Activated T-helper 1 cell treated with anti-CD3 and anti-CD28 coated beads, Interleukin-12 subunit alpha, Interleukin-12 subunit beta, Interleukin-2, Interleukin-4 antibody, amounts not matched to agents 30 ng/mL and 10 ng/mL and 1 ng/mL, durations not matched to agents 14 hours and 24 hours and 36 hours (primary cell): ENCODE measurements at places on chromosomes 3 and 15. TPM values are rescaled to one million over a fixed set of nuclear protein-coding genes. Genes with fewer than 3 reads are reported as not detected.

DNA sequence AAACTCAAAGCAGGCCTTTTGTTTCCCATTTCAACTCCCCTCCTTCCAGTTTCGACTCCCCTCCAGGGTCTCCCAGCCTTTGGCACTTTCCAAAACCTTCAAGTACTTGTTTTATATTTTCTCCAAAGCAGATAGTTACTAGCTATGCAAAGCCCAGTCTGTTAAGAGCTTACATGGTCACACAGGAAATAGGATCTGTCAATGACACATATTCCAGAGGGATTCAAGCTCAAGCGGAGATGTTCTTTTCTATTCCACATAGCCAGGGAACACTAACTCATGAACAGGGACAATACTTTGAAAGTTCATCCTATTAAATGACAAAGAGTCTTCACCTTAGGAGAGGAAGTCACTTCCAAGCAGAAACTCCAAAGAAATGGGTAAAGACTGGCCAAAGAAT, 18.6 kb downstream of the SUCLG2 start:
- DNase-seq: no peak

DNA sequence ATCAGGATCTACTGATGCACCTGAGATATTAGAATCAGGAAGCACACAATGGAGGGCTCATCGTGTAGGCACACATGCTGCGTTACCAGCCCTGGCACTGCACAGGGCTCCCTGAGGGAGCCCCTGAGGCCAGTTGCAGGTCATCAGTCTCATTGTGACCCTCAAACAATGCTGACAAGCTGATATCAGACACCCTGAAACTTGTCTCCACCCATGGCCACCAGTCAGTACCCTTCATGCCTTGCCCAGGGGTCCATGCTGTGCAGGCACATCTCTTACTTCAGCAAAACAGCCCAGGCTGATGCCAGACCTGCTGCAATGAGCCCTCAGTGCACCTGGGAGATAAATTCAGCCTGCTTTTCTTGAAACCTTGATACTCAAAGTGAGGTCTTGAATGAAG, 59.5 kb upstream of the SLC6A11 start:
- no peak for DNase-seq

DNA sequence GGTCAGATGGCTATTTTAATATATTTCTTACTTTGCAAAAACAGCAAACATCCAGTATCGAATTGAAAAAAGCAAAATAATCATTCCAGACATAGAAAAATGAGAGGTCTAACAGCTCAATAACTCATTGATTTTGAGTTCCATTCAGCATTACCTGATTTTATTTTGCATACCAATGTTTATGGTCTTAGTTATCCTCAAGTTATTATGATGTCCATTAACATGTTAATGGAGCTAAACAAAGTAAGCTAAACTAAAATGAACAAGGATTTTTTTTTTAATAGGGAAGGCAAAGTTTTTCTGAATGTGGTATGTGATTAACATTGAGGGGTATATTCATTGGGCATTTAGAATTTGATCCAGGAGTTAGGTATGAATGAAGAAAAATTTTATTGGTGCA, 13.1 kb downstream of the MYH15 start:
- DNase-seq: no peak

DNA sequence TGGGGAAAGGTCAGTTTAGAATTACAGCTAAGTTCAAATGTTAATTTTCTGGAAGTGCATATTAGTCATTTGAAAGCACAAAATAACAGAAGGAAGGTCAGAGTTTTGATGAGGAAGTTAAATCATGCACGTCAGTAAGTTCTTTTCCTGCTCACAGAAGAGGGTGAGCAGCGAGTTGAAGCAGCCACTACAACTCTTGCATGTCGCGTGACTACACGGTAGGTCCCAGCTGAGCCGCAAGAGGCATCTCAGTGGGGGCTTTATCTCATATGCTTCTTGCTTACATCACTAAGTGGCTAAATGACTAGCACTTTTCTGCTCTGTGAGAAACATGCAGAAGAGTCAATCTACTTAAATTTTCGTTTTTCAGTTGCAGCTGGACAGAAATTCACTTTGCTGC, 21.3 kb upstream of the SEC62 start:
- no peak for DNase-seq

DNA sequence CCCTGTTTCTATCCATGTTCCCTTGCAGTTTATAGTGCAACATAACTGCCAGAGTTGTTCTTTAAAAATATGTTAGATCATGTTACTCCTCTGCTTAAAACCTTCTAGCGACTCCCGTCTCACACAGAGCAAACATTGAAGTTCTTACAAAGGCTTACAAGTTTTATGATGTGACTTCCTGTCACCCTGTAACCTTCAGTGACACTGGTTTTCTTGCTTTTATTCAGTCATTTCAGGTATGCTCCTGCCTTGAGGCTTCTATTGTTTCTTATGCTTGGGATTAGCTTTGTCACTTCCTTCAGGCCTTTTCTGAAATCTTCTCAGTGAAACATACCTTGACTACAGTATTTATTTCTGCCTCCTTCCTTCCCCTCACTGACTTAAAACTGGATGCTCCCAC, 252.1 kb downstream of the DOCK3 start:
- DNase-seq: no peak

GRCh38 chr15:82536409-82537350, 3.6 kb downstream of the RPS17 start:
- no peak for DNase-seq

DNA sequence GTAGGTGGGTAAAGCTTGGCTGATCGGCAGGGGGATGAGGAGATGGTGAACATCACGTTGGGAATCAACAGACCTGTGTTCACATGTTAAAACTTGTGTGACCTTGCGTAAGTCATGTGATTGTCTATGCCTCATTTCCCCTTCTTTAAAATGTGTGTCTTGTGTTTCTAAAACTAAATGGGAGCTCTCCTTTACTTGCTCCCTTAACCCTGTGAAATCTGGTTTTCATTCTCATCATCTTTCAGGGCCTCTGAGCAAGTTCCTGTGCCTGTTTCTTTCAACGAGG, 29.7 kb upstream of the IREB2 start:
- DNase-seq: no peak

- DNase-seq: no peak
Observed at GRCh38 chr15:61633951-61634350, 404.8 kb upstream of the RORA start.

GRCh38 chr3:177106184-177106583, 91.1 kb downstream of the TBL1XR1 start:
- no peak for DNase-seq

DNA sequence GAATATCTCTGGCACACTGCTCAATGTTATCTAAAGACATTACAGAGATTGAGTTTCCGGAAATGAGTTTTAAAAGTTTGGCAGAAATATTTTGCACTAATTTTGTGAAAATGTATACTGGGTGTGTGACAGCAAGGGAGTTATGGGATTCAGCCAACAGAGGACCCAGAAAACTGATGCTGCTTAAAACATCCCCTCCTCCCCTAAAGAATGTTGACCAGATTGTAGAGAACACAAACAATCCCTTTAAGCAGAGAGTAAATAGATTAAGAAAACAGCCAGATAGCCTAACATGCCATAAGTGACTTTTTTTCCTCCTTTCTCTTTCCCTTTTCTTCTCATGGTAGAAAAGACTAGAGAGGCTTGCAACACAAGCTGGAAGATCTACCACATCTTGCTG, 928.0 kb upstream of the ALCAM start:
- DNase-seq: no peak

GRCh38 chr3:150419076-150419868, 11.2 kb downstream of the TSC22D2 start:
- DNase-seq: no peak

DNA sequence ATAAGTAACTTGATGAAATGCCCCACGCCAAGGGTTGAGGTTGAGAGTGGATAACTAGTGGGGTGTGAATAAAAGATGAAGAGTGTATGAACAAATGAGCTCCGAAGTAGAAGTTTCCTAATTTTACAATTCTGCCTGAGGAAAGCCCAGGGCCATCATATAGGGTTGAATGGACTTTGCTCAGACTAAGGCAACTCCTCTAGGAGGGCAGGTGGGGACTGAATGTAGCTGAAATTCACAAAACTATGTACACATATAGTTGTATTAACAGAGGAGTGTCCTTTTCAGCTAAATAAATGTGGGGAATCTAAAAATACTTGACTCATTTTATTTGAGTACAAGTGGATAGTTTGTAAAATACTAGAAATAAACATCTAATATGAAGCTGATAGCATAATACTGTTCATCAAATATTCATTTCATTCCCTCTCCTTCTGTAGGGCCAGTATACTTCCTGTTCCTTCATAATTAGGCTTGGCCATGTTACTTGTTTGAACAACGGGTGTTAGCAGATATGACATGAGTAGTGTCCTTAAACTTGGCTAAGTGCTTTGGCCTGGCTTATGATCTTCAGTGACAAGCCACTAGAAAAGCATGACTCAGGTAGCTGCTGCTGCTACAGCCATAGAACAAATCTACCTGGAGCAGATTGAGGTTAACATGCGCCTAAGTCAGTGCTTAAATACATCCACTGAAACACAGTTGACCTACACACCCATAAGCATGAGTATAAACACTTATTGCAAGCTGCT, 26.5 kb downstream of the PLSCR1 start:
- DNase-seq: no peak

GRCh38 chr3:38684546-38684945, 35.1 kb upstream of the SCN5A start:
- no peak for DNase-seq

- DNase-seq: no peak
Observed at GRCh38 chr3:127375151-127375930, 87.5 kb upstream of the PRR20G start.

DNA sequence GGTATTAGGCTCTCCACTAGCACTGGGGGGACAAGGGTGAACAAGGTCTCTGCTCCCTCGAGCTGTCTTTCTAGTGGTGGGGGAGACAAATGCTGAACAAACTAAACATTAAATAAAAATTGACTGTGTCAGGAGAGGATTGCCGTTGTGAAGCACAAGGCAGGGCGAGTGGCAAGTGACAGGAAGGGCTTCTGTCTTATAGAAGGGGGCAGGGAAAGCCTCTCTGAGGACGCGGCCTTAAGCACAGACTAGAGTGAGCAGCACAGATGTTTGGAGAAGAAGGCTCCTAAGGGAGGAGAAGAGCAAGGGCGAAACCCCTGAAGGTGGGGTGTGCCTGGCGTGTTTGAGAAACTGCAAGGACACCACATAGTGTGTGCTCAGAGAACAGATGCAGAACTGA, 50.9 kb upstream of the ATP2B2 start:
- no peak for DNase-seq

- DNase-seq: no peak
Observed at GRCh38 chr3:123123716-123124616, 57.1 kb downstream of the PDIA5 start.

DNA sequence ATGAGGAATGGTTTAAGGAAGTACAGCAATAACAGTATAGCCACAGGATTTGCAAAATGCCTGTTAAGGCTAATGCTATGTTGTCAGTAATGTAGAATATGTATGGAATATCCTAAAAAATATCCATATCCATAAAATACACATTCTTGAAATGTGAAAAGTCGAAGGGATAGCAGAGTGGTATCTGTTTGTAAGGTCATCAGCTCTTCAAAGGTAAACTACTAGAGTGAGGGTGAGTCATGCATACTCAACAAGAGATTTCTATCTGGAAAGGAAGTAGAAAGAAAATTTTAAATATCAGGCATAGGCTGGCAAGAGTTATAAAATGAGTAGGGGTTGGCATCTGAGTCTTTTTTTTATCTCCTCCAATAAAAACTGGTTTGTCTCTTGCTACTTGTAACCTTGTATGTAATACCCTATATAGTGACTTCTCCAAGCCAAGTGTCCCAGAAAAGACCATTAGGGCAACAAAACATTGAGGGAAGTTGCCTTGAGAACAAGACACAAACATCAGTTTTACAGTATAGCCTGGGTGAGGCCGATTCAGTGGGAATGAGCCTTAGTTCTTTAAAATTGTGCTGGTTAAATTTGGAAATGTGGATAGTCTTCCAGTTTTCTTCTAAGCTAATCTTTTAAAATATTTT, 103.1 kb downstream of the SPATA16 start:
- DNase-seq: no peak

- no peak for DNase-seq
Observed at GRCh38 chr3:188900421-188900951, 271.3 kb upstream of the TPRG1 start.

DNA sequence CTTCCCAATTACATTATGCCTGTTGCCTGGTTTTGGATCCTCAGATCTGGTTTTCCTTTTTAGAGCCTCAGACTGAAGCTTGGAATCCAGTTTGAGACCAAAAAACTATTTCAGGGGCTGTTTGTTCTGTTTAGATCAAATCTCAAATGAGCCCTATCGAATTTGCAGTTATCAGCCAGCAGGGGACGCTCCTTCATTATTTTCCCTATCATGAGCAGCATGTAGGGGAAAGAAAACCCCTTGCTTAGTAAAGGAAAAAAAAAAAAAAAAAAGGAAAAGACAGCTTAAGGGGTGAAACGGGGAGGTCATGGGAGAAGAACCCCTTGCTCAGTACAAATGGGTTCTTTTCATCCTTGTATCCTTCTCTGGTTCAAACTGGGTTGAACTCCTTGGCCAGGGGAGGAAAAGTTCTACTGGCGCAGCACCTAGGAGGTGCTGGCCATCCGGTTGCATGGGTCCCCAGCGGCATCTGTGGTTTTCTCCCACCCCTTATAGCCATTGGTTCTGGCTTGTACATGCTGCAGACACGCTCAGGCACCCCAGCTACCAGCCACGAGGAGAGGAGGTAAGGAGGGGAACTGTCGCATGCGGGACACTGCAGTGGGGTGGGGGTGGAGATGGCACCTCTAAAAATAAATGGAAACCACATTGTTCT, 1375.1 kb upstream of the ALCAM start:
- DNase-seq: no peak

DNA sequence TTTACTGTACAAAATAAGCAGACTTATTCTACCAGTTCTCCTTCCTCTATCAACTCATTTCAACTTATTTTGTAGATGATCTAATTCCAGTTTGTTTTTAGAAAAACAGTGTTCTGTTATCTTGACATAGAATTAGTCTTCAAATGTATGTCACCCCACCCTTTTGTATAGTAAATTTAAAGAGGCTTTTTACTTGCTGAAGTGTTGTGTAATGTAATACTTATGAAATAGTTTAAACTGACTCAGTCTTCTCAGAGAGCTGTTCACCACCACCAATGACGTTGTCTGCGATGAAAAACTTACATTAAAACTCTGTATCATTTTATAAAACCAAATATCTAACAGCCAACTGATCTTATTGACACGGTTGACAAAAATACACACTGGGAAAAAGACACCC, 82.9 kb downstream of the RAP2B start:
- no peak for DNase-seq

- no peak for DNase-seq
Observed at GRCh38 chr3:135784557-135784956, 181.0 kb upstream of the PPP2R3A start.

DNA sequence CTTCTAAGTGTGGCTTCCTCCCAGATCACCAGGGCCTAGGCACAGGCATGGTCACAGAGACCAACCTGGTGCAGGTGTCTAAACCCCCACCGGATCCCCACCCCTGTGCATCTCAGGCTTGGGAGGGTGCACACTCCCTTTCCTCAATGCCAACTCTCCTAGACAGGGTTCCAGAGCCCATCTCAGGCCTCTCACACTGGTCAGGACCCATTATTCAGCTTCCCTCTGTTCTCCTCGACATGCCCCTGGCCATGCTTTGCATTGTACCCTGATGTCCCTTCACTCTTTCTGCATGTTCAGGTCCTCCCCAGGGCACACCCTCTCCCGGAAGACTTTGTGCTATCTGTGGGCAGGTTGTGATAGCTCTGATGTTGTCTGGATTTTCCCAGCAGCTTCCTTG, 23.5 kb downstream of the FGD5 start:
- no peak for DNase-seq

GPR27 gene
- 0.70 and 1.3 TPM in 2 replicates for total RNA-seq

MITF gene
- 0.54 TPM in 1 of 2 replicates, not detected in the other for total RNA-seq

CDV3 gene
- 289 TPM in 2 replicates for total RNA-seq

SPTBN5 gene
- total RNA-seq: 1.2 and 1.9 TPM in 2 replicates

GOLGA8B gene
- 228 and 239 TPM in 2 replicates for total RNA-seq

ST6GAL1 gene
- total RNA-seq: 147 and 148 TPM in 2 replicates

GPD1L gene
- 16.3 and 16.6 TPM in 2 replicates for total RNA-seq

CEP19 gene
- 3.9 and 4.1 TPM in 2 replicates for total RNA-seq

VGLL3 gene
- not detected in 2 replicates for total RNA-seq
